Naive B cell (primary cell): ENCODE measurements at places on chromosomes 4 and X. TPM values are rescaled to one million over a fixed set of nuclear protein-coding genes. Genes with fewer than 3 reads are reported as not detected.

FAM199X gene
- polyA plus RNA-seq, result 8.5 TPM

- DNase-seq, result no peak
Measured at GRCh38 chr4:36285784-36286480, 4.5 kb downstream of the DTHD1 start.

- DNase-seq, result no peak
Measured at GRCh38 chr4:39181520-39181904, 817 bp upstream of the WDR19 start.

GRCh38 chr4:47391256-47391655 is 72.2 kb downstream of the COMMD8 start:
- DNase-seq, result no peak

MAP7D2 gene
- polyA plus RNA-seq, result 0.17 TPM

GRCh38 chrX:154734061-154734781 is 16.7 kb downstream of the GAB3 start:
- no peak for DNase-seq

- DNase-seq, result no peak
Measured at GRCh38 chr4:153988492-153989363, 199.8 kb upstream of the SFRP2 start.

- no peak for DNase-seq
Measured at GRCh38 chr4:168584321-168584771, 87.5 kb downstream of the PALLD start.

HTN1 gene
- polyA plus RNA-seq, result not detected

DNA sequence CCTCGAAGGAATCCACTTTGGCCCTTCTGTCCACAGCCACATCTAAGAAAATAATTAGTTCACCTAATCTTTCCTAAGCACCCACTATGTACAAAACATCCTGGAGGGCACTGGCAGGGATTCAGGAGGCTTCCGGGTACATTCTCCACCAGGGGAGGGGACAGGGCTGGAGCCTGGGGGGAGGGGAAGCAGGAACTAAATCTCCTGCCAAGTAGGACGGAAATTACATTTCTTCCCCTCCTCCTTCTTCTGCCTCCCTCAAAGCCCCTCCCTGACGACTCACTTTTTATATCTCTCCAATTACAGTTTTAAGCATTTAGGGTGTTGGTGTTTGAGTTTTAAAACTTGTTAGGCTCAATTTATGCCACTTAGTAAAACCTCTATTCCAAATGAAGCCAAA is 203.1 kb downstream of the BCOR start:
- DNase-seq, result no peak

DNA sequence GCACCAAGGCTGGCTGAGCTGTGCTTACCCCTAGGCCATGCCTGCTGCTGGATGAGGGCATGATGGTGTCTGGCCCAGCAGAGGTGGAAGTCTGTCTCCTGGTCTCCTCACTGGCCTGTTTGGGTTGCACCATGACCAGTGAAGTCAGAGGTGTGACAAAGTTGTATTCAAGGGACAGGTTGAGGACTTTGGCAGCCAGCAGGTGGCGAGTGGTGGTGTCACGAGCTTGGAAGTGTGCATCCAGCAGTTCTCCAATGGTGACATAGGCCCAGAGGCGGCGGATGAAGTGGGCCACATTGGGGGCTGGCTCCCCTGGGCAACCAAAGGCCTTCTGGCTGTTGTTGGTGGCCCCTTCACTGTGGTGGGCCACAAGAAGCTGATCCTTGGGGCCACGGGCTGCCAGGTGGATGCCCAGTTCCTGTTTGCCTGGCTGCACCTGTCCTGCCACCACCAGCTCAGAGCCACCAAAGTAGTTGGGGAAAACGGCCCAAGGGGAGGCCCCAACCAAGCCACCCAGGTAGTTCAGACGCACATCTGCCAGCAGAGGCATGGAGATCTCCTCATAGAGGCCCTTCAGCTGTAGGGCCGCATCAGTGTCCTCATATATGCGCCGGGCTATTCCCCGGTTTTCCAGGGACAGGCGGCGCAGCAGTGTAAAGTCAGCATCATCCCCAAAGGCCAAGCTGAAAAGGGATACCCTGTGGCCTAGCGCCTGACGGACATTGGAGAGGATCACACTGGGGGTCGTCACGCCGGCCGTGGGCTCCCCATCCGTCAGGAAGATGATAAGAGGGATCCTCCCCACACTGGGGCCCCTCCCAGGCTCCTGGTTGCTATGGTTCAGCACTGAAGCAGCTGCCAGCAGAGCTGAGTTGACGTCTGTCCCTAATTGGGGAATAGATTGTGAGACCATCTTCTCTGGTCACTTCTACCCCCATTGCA is 39.7 kb downstream of the ITIH6 start:
- DNase-seq, result no peak

MAGEC2 gene
- not detected for polyA plus RNA-seq

- DNase-seq, result no peak
Measured at GRCh38 chr4:35975617-35976355, 268.5 kb downstream of the ARAP2 start.

DNA sequence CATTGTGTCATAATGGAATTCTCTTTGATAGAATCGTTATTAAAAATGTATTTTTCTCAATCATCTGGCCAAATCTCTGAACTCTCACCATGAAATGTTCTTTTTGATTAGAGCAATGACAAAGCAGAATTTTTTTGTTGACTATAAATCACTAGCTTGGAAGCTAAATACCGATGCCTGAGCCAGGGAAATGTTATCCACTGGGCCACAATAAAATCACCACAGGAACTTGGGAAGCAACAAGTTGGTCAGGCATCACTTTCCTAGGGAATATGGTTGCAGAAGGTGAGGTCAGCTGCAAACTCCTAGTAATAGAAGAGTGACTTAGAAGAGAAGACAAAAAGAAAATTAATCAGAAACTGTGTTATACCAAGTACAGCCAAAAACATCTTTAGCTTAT is 60.6 kb upstream of the CFAP47 start:
- DNase-seq, result no peak

DNA sequence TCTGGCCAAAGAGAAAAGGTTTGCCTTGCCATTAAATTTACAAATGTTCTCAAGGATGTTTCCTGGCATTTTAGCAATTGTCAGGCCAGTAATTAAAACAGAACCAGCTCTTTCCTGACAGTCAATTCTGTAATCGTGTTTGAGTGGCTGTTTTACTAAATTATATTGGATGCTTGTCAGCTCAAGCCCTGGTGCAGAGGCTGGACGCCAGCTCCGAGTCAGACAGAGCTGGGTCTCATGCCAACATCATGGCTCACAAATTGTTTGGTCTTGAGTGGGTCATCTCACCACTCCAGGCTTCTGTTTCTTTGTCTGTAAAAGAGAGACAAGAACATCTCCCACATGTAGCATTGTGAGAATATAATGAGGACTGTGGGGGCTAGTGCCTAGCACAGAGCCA is 190.3 kb upstream of the PSAPL1 start:
- no peak for DNase-seq

DNA sequence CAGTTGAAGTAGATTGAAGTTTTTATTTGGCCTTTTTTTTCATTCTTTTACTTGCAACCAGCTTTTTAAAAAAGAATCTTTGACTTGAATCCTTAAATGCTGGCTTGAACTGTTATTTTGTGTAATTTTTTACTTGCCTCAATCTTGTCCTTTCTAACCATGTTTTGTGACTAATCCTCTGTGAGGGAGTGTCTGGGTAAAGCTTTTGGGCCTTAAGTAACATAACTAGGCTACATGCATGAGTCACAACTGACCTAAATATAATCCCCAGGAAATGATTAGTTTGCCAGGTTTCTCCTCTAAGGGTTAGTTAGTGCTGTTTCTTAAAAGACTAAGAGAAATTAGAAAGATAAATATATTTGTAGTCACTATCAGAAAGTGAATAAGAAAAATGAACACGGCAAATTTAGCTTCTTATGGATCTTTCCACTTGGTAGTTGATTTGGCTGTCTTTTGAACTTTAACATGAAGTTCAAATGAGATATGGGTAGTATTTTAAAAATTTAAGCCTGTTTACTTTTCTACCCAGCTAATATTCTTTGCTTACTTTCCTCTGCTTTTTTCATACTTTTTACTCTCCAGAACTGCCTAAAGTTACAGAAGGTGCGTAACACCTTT is 13.0 kb downstream of the EXOC1 start:
- no peak for DNase-seq

GRCh38 chr4:113327494-113327893 is 278.0 kb downstream of the ANK2 start:
- DNase-seq, result no peak

GRCh38 chr4:76585897-76586360 is 150.9 kb downstream of the SHROOM3 start:
- peak; percentile 11 for DNase-seq

DNA sequence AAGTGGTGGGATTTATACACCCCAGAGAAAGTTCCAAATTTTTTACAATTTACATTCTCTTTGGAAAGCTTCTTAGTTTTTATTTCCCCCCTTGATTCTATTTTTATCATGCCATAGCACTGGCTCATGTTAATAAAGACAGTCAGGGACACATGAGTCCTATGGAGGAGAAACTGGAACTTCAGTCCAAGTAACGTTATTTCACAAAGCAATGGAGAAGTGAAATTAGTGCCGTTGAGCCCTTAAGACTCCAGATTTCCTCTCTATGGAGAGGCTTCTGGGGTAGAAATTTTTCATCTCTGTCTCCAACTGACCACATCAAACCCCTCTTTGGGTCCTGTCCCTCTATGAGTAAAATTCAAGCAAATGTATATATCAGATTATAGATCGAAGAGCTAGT is 12.8 kb upstream of the TASL start:
- DNase-seq, result no peak

SMARCA1 gene
- not detected for polyA plus RNA-seq

DNA sequence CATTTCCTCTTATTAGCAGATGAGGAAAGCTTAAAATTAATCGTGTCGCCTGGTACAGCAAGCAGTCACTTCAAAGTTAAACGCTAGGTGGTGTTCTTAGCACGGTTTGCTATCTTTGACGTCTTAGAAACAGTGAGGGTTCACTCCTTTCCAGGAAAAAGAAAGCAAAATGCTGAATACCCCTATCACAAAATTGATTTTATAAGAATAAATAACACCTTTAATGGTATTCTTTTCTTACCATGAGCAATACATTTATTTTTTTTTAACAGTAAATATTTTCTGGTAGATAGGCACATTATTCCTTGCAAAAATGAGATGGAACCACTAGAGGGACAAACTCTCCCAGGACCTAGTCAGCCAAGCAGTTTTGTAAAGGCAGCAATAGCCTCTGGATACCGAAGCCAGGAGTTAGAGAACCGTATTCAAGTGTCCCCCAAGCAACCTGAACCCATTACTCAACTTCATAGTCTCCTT is 153.9 kb downstream of the KDR start:
- no peak for DNase-seq

- no peak for DNase-seq
Measured at GRCh38 chr4:37471971-37472370, 214.2 kb downstream of the RELL1 start.

GPR34 gene
- polyA plus RNA-seq, result not detected

DNA sequence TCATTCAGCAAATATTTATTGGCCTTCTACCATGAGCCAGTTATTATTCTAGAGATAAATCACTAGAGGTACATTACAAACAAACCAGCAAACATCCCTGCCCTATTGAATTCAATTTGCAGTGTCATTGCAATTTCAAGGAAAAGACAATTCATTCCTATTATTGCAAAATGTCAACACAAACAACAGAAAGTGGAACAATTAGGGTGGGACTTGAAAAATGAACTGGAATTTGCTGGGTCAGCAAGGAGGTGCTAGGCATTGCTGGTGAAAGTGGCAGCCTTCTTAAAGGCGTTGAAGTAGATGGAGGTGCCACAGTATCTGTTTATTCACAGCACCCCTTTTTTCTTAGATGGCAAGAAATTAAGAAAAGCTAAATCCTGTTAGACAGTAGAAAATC is 224.0 kb upstream of the BMP3 start:
- no peak for DNase-seq

DNA sequence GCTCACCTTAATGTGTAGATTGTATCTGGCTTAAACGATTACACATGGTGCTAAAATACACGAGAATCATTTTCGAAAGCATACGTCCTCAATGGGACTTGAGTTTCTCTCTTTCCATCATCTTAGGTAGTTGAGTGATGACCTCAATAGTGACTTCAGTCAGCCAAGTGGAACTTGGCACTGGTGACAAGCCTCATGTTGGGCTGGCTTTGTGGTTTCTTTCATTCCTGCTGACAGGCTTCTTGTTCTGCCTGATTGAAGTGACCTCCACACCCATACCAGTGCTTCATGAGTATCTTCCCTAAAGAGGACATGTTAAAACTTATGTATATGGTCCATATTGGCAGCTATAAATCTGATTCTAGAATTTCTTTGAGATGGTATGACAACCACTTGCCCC is 159.1 kb upstream of the WDR1 start:
- no peak for DNase-seq

XAGE2 gene
- polyA plus RNA-seq, result not detected

- peak; percentile 24 for DNase-seq
Measured at GRCh38 chr4:76430519-76431388, 4.3 kb upstream of the SHROOM3 start.

PSAPL1 gene
- not detected for polyA plus RNA-seq

TMEM150C gene
- not detected for polyA plus RNA-seq

BLTP1 gene
- polyA plus RNA-seq, result 13.5 TPM

DNA sequence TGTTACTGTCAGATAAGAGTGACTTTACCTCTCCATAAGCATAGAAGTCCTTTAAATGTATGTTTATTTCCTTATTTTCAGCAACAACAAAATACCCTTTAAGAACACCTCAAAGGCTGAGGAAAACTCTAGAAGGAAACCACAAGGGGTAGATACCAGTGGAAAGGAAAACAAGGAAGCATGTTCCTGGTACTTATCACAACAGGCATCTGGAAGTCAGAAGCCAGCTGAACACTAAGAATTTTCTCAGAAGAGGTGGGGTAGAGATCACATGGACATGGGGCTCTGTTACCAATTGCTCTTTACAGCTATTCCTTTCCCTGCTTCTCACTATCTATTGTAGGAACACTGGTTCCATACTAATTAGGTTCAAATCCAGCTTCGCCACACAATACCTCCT is 51.5 kb upstream of the BEND2 start:
- DNase-seq, result no peak

DNA sequence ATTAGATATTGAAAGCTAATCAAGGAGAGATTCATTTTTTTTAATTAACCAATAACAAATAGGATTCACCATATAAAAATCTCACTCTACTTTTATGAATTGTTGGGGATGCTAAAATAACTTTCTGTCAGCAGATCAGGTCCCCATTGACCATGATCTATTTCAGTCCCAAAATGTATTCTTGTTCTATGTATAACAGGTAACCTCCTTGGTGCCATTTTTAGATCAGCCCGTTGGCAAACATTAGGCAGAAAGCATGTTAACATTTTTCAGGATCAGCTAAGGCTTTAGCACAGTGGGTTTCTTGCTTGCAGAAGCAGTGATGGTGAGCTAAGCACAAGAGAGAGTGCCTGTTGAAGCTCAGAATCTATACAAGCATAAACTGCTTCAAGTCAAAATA is 40.8 kb upstream of the COX7B2 start:
- DNase-seq, result no peak

GRCh38 chr4:176642472-176642871 is 150.2 kb downstream of the VEGFC start:
- DNase-seq, result no peak

- no peak for DNase-seq
Measured at GRCh38 chrX:872090-872489, 241.5 kb downstream of the SHOX start.

- DNase-seq, result no peak
Measured at GRCh38 chrX:85109235-85109634, 105.6 kb downstream of the APOOL start.

CXCL10 gene
- polyA plus RNA-seq, result not detected

- DNase-seq, result no peak
Measured at GRCh38 chr4:100269446-100269845, 79.2 kb upstream of the DDIT4L start.
